ENCODE measurements at places on chromosomes 16 and 17. TPM values are rescaled to one million over a fixed set of nuclear protein-coding genes. Genes with fewer than 3 reads are reported as not detected.
A peak's percentile ranks its signal among the peaks of the same experiment; 100 is the strongest.

GRCh38 chr17:73552300-73553048 lies 91.8 kb downstream of the SDK2 start:
- H3K27ac ChIP-seq, result no peak overlapping the region
- H3K27me3 ChIP-seq, result peaks cover 16% of the 10 kb centered on the region
- H3K36me3 ChIP-seq, result no peaks in the 10 kb centered on the region
- H3K4me3 ChIP-seq, result no peak overlapping the region
- no peak for DNase-seq

GRCh38 chr16:69727916-69728270 lies 1.5 kb upstream of the NQO1 start:
- H3K27me3 ChIP-seq, result no peaks in the 10 kb centered on the region
- H3K36me3 ChIP-seq, result no peaks in the 10 kb centered on the region
- DNase-seq, result no peak
- no peak overlapping the region for H3K27ac ChIP-seq
- H3K4me3 ChIP-seq, result peak overlapping the region; percentile 98
- H3K4me1 ChIP-seq, result peaks cover 24% of the 10 kb centered on the region

- no peak for DNase-seq
- H3K36me3 ChIP-seq, result no peaks in the 10 kb centered on the region
- H3K27me3 ChIP-seq, result peaks cover 13% of the 10 kb centered on the region
Observed at GRCh38 chr16:88390735-88391134, 8.0 kb downstream of the ZNF469 start.

GRCh38 chr16:1746693-1747195 lies 24.6 kb downstream of the NME3 start:
- H3K27ac ChIP-seq, result no peak overlapping the region
- no peak overlapping the region for H3K4me3 ChIP-seq
- H3K4me1 ChIP-seq, result no peaks in the 10 kb centered on the region

- H3K27me3 ChIP-seq, result peaks cover 32% of the 10 kb centered on the region
- no peak overlapping the region for H3K4me3 ChIP-seq
- DNase-seq, result no peak
- H3K27ac ChIP-seq, result no peak overlapping the region
Observed at GRCh38 chr17:38748892-38749222, 721 bp upstream of the PCGF2 start.

DNA sequence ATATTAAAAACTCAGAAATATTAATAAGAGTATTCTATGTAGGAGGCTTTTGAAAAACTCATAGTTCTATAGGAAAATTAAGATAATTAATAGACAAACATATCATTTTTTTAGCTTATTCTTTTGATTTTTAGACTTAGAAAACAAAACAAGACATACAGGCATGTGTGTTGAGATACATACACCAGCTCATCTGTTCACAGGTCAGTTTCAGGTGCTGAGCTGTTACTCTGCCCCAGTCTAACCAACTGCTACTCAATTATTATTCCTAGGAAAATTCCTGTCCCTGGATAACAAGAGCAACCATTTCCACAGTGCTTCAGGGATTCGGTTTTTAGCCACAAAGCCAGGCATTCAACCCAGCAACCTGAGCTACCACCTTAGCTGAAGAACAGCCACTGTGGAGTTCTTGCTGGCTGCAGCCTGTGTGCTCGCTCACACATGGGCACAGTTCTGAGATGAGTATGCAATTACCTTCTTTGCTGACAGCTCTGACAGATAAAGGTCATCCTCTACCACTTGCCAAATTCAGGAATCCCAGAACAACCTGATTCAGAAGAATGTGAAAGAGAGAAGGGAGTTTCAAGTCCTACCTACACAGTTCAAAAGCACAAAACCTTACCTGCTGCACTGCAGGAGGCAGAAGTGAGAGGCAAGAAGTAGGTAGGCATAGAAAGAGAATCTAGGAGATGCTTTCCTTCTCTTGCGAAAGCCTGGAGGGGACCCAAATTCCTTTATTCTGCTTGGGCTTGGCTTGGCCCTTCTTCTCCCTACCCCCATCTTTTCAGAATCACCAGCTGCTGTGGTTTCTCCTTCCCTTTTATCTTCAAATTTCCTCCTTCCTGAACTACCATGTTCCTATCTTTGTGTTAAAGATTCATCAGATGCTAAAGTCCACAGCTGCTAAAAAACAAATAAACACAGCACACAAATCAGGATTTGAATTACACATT lies 62.7 kb downstream of the TEX2 start:
- no peaks in the 10 kb centered on the region for H3K36me3 ChIP-seq
- H3K4me3 ChIP-seq, result no peak overlapping the region
- no peak for DNase-seq
- H3K27ac ChIP-seq, result no peak overlapping the region

DNA sequence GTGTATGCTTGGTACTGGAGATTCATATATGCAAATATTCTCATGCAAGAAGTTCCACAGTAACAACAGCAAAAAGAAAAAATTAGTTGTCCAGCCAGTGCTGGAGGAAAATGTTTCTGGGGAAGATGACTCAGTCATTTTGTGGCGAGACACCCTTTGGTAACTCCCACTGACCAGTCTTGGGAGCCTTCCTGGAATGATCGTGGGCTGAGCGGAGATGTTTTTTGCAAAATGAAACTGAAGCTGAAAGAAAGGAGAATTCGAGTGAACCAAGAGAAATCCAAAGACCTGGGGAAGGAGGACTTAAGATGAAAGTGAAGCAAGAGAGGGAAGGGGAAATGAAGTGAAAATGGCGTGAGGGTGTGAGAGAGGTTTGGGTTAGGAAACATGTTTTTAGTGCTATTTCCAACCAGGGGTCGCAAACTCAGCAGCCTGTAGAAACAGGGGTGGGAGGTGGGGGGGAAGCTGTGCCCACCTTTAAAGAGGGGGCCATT lies 5.2 kb downstream of the ITPRIPL2 start:
- peaks cover 10% of the 10 kb centered on the region for H3K27me3 ChIP-seq
- peak; percentile 69 for DNase-seq
- H3K36me3 ChIP-seq, result no peaks in the 10 kb centered on the region
- peaks cover 17% of the 10 kb centered on the region for H3K4me1 ChIP-seq
- H3K4me3 ChIP-seq, result peak overlapping the region; percentile 90

DNA sequence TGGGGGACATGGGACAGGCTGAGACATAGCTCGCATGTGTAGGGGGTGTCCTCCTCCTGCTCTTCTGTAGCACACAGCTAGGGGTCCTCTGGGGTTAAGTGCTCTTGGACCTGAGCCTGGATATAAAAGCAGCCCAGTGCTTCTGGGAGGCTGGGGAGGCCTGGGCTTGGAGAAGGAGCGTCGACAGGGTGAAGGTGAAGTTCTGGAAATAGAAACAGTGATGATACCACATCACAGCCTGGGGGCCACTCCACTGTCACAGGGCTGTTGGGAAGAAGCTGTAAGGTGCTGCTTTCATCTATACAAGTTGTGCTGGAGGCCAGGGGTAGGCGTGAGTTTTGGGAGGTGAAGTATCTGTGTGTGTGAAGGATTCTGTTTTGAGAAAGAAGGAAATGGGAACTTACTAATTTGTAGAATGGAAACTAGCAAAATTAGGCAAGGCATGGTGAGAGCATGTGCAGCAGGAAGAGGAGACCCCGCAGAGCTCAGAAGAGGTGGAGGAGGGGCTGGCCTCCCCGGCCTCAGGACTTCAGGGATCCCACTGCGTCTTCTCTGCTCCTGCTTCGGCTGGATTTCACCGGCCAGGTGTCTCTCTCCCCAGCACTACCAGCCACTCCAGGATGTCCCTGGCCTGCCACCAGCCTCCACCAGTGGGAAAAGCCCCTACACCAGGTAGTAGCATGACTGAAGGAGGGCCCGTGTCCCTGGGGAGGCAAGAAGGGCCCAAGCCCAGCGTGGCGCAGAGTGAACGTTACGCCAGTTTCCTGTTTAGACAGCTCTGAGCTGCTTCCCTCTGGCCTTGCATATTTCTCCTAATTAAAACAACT lies 19.4 kb downstream of the PLCG2 start:
- DNase-seq, result peak; percentile 67
- H3K27me3 ChIP-seq, result no peaks in the 10 kb centered on the region
- peak overlapping the region; percentile 81 for H3K4me3 ChIP-seq
- H3K4me1 ChIP-seq, result peaks cover 53% of the 10 kb centered on the region

DNA sequence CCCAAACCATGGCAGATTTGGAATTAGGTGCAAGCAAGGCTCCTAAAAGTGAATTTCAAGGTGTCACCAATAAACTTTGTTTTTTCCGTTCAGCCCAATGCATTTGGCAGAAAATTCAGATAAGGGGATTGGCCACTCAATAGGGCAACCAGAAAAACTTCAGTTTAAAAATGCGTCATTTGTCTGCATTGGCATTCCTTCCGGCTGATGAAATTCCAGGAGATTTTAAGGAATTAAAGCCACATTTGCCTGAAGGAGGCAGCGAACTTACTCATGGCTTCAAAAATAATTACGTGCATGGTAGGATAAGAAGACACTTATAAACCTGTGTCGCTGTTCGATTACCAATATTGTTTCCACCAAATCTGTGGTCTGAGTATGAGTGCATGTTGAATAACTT lies 151.9 kb downstream of the SALL1 start:
- no peaks in the 10 kb centered on the region for H3K36me3 ChIP-seq
- H3K4me1 ChIP-seq, result no peaks in the 10 kb centered on the region
- no peak overlapping the region for H3K4me3 ChIP-seq
- no peak for DNase-seq
- peaks cover 24% of the 10 kb centered on the region for H3K27me3 ChIP-seq

DNA sequence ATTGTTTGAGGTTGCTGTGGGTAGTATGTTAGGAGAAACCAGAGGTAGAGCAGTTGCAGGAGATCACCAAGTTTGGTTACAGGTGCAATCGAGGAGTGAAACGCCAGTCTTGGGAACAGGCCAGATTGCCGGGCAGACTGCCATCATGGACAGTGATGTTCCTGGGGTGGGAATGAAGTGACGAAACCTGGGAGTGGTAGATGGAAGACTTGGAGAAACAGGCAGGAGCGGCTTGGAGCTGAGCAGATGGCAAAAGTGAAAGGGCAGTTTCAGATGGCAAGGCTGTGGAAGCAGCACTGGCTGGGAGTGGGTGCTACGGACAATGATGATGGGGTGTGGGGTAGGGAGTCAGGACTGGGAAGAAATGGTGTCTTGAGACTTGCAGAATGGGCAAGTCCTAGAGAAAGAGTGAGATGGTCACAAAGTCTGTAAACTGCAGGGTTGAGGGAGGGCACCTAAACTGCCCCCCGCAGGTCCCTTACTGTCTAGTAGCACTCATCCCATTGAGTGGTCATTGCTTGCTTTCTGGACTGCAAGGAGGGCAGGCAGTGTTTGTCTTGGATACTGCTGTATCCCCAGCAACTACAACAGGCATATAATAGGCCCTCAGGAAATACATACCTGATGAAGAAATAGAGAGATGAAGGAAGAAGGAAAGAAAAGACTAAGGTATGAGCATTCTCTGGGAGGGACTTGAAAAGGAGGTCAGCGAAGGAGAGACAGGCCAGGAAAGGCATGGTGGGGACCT lies 29.5 kb upstream of the ULK2 start:
- DNase-seq, result no peak
- H3K27ac ChIP-seq, result no peak overlapping the region
- H3K27me3 ChIP-seq, result no peaks in the 10 kb centered on the region

DNA sequence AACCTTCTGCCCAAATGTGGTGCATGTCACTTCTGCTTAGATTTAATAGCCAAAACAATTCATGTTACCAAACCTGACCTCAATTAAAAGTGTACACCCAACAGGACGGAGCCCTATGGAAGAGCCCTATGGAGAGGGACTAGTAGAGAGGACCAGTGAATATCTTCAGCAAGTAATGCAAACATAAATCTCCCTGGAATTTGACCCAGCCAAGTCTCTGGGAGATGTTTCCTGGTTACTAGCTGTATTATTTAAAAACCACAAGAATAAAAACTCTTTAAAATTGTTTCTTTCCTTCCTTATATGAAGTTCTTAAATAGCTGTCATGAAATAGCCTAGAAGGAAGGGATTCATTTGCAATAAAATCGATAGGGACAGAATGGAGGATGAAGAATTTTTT lies 255.8 kb downstream of the CDH11 start:
- H3K36me3 ChIP-seq, result peaks cover 6% of the 10 kb centered on the region
- no peaks in the 10 kb centered on the region for H3K27me3 ChIP-seq
- H3K4me3 ChIP-seq, result no peak overlapping the region
- DNase-seq, result no peak
- H3K4me1 ChIP-seq, result no peaks in the 10 kb centered on the region

DNA sequence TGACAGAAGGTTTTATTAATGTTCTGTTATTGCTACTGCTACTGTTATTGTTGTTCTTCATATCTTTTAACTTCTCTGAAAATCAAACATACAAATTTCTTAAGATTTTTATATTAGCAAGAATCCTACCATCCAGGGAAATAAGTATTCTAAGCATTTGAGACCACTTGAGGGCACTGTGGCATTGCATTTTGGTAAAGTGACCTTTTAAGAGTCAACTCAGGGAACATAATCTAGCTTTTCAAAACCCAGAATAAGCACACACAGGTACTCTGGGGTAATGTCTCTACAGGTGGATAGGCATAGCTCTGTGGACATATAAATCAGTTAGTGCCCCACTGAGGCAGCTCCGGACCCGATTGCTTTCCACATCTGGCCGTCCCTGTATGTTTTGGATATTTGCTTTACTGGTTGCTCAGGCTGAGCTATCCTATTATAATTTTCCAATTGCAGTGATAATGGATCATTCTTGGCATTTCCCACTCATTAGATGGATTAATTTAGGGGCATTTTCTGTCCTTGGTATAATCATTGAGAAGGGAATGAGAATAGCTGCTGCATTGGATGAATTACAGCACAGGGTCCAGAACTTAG lies 1425.1 kb upstream of the CDH8 start:
- H3K27me3 ChIP-seq, result no peaks in the 10 kb centered on the region
- H3K4me3 ChIP-seq, result no peak overlapping the region
- H3K27ac ChIP-seq, result no peak overlapping the region
- no peaks in the 10 kb centered on the region for H3K4me1 ChIP-seq
- no peak for DNase-seq

DNA sequence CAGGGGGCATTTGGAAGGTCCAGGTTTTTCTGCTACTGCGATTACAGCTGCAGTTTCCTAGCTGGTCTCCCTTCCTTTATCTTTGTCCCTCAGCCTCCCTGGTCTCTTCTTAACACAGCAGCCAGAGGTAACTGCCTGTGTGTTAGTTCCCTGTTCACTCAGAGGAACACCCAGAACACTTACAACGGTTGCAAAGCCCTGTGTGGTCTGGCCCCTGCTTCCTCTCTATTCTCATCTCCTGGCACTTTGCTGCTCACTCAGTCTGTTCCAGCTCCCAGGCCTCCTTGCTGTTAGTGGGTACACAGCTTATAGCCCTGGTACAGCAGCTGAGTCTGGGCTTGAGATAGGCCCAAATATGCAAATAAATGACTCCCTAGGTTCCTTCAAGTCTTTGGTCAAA lies 16.4 kb downstream of the NTN1 start:
- no peak for DNase-seq
- no peak overlapping the region for H3K4me3 ChIP-seq
- H3K27ac ChIP-seq, result no peak overlapping the region
- H3K27me3 ChIP-seq, result peaks cover 20% of the 10 kb centered on the region
- no peaks in the 10 kb centered on the region for H3K36me3 ChIP-seq

GRCh38 chr16:9177861-9178260 lies 86.4 kb downstream of the HAPSTR1 start:
- no peak overlapping the region for H3K4me3 ChIP-seq
- peaks cover 14% of the 10 kb centered on the region for H3K27me3 ChIP-seq
- no peak for DNase-seq
- no peaks in the 10 kb centered on the region for H3K4me1 ChIP-seq

GRCh38 chr17:39671651-39672521 lies 3.6 kb downstream of the PNMT start:
- H3K27ac ChIP-seq, result no peak overlapping the region
- H3K27me3 ChIP-seq, result no peaks in the 10 kb centered on the region
- H3K4me1 ChIP-seq, result peaks cover 25% of the 10 kb centered on the region
- no peaks in the 10 kb centered on the region for H3K36me3 ChIP-seq

Gene CD7
- 73.6 TPM for total RNA-seq

Gene GP1BA
- not detected for total RNA-seq

Gene COQ9
- total RNA-seq, result 42.9 TPM

Gene CFAP97D1
- total RNA-seq, result not detected

Gene LRRC45
- total RNA-seq, result 16.1 TPM

Gene DNAH3
- 0.03 TPM for total RNA-seq

Gene TP53TG3
- total RNA-seq, result not detected
